Hair follicle dermal papilla cell (primary cell): ENCODE measurements at places on chromosomes 5 and 9. TPM values are rescaled to one million over a fixed set of nuclear protein-coding genes. Genes with fewer than 3 reads are reported as not detected.

C5orf34 gene
- total RNA-seq = 1.2 and 1.8 TPM in 2 replicates

FABP6 gene
- total RNA-seq = not detected in 2 replicates

PCDHAC2 gene
- total RNA-seq = 0.73 and 1.8 TPM in 2 replicates

S1PR3 gene
- total RNA-seq = 18.0 and 26.3 TPM in 2 replicates

CMBL gene
- 6.7 and 8.7 TPM in 2 replicates for total RNA-seq
